ENCODE measurements at places on chromosomes 16 and 17.

GRCh38 chr17:5665164-5665563 lies 80.9 kb upstream of the NLRP1 start:
- no peak for DNase-seq

DNA sequence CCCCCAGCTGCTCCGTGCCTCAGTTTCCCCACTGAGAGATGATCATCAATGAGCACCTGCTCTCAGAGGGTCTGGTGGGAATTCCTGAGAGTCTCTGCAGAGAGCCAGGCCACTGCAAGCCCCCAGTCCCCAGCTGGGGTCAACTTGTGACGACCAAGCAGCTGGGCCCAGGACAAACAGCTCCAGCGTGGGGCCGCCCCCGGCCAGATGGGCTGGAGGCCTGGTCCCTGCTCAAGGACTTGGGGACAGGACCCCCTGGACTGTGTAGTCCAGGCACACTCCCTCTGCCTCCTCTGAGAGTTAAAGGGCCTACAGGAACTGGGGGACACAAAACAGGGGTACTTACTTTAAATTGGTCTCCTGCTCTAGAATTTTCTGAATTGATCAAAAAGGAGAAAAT lies 16.6 kb upstream of the AATK start:
- DNase-seq: no peak

DNA sequence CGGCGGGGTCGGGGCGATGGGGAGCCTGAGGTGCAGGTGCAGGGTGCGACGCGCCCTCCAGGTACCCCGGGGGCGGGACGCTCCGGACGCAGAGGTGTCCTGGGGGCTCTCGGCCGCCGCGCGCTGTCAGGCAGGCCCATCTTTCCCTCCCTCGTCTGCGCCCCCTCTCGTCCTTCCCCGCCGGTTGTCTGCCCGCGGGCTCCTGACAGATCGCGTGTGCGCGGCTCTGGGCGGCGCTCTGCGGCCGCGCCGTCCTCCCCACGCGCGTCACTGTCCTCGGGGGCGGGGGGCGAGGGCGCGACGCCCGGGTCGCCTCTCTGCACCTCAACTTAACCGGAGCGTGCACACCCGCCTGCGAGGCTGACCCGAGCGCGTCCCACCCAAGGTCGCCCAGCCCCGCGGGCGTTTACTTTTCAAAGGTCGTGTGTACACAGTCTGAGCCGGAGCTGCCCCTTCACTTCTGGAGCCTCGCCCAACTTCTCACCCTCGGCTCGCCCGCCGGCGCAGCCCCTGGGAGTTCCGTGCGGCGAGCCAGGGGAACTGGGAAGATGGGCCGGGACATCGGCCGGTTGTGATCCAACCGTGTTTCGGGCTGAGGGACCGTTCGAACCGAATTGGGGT lies 512 bp downstream of the AKAP1 start:
- peak; percentile 59 for DNase-seq

- no peak for DNase-seq
Observed at GRCh38 chr16:82241469-82242052, 71.5 kb upstream of the MPHOSPH6 start.

GRCh38 chr16:85195900-85196772 lies 83.9 kb upstream of the CIBAR2 start:
- no peak for DNase-seq

- DNase-seq: no peak
Observed at GRCh38 chr17:63426917-63427308, 19.2 kb downstream of the CYB561 start.

- no peak for DNase-seq
Observed at GRCh38 chr16:5557966-5558365, 460.4 kb upstream of the EEF2KMT start.

DNA sequence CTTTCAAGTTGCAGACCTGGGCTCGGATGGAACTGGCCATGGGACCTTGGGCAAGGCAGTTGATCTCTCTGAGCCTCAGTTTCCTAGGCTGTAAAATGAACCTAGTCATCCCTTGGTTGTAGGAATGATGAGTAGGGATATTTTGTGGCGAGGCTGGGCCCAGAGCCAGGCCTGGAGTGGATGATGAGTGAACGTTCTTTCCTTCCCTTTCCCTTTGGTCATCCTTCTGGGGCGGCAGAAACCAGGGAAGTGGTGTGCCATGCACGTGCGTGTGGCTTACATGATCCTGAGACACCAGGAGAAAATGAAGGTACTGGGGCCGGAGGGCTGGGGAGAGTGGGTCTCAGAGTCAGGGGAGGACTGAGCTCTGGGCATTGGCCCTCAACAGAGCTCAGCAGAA lies 8.4 kb downstream of the FBRS start:
- DNase-seq: no peak

DNA sequence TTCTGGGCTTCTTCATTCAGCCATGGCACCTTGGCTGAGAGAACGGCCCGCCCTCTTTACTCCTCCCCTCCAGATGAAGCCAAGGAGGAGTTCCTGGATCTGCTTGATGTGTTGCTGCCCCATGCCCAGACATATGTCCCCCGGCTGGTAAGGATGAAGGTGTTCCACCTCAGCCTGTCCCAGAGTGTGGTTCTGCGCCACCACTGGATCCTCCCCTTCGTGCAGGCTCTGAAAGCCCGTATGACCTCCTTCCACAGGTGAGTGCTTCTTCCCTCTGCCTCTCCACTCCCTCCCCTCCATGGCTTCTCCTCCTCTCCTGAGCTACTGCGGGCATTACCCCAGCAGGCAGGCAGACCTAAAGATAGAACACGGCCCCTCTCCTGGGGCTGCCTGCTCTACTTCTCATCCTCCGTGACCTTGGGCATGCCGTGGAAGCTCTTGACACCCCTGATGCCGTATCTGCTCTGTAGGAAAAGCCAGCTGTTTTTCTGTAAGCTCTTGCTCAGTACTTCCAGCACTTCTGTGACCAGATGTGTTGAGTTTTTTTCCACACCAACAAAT lies 8.7 kb downstream of the USB1 start:
- DNase-seq: no peak

GRCh38 chr16:67718668-67719047 lies 458 bp downstream of the GFOD2 start:
- DNase-seq: no peak

GRCh38 chr16:1642148-1642547 lies 30.0 kb downstream of the CRAMP1 start:
- no peak for DNase-seq

GRCh38 chr17:68344701-68345136 lies 53.4 kb downstream of the ARSG start:
- peak; percentile 16 for DNase-seq

GRCh38 chr17:81666092-81666341 lies 388 bp downstream of the OXLD1 start:
- no peak for DNase-seq

- peak; percentile 43 for DNase-seq
Observed at GRCh38 chr16:23435500-23435899, 17.5 kb downstream of the COG7 start.

DNA sequence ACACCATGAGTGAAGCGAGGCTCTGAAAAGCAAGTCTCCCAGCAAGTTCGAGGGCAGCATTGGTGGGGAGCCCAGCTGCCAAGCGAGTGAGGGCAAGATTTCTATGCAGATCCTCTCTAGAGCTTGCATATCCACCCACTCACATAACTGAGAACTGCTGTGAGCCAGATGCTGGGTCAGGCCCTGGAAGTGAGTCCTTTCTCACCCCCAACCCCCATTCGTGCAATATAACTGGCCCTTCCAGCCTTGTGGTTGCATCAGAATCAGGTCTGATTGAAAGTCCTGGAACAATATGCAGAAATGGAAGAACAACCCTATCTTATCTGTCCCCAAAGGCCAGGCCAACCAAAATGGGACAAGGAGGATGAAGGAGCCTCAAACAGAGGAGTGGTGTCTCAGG lies 146.6 kb downstream of the IRX5 start:
- DNase-seq: no peak

GRCh38 chr17:41567317-41567716 lies 4.5 kb downstream of the KRT9 start:
- no peak for DNase-seq

DNA sequence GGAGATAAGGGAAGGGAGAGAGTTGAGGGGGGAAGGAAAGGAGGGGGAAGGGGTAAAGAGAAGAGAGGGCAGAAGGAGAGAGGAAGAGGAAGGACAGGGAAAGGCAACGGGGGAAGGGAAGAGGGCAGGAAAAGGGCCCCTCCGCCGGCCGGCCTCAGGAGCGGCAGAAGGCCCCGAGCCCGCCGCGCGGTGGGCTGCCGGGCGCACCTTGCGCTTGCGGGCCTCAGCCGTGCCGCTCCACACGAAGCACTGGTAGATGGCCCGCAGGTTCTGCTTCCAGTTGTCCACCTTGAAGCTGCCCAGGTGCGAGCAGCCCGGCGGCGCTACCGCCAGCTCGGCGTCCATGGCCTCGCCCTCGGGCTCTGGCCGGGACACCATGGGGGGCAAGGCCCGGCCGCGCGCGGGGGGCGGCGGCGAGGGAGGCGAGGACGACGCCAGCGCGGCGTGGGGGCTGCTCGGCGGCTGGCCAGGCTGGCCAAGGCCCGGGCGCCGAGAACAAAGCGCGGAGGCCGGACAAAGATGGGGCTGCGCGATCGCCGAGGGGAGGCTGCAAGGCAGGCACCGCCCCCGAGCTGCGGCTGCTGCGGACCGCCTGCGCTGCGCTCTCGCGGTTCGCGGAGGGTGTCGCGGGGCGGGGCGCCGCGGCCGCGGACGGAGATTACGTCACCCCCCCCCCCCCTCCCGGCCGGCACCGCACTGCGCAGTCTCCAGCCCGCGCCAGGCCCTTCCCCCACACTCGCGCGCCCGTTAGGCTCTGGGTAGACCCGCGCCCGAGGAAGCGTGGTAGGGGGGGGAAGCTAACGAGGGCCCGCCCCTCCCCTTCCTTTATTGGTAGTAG lies at the start of gene USP22:
Gene USP22, minus strand, starts transcription at position 554 of the 838 bp plus-strand sequence. Its CDS starts 176 bp downstream, at position 378.
- no peak for DNase-seq

Data from T-helper 17 cell (primary cell).